ENCODE measurements at places on chromosomes 1 and 21.
A peak's percentile ranks its signal among the peaks of the same experiment; 100 is the strongest.

DNA sequence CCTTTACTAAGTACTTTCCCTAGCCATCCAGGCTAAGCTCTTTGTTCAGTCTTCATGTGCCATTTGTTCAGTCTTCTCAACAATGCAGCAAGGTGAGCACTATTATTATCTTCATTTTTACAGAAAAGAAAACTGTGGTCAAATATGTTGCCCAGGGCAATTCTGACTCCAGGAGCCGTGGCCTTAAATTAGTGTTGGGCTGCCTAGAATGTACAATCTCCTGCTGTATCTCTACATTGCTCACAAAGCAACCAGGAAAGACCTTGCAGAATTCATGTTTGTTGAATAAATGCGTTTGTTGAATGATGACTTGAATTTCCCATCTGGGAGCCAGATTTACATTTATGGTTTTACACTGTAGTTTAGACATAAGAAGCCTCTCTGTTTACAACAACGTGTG lies 14.2 kb downstream of the CD101 start:
- no peak for DNase-seq

DNA sequence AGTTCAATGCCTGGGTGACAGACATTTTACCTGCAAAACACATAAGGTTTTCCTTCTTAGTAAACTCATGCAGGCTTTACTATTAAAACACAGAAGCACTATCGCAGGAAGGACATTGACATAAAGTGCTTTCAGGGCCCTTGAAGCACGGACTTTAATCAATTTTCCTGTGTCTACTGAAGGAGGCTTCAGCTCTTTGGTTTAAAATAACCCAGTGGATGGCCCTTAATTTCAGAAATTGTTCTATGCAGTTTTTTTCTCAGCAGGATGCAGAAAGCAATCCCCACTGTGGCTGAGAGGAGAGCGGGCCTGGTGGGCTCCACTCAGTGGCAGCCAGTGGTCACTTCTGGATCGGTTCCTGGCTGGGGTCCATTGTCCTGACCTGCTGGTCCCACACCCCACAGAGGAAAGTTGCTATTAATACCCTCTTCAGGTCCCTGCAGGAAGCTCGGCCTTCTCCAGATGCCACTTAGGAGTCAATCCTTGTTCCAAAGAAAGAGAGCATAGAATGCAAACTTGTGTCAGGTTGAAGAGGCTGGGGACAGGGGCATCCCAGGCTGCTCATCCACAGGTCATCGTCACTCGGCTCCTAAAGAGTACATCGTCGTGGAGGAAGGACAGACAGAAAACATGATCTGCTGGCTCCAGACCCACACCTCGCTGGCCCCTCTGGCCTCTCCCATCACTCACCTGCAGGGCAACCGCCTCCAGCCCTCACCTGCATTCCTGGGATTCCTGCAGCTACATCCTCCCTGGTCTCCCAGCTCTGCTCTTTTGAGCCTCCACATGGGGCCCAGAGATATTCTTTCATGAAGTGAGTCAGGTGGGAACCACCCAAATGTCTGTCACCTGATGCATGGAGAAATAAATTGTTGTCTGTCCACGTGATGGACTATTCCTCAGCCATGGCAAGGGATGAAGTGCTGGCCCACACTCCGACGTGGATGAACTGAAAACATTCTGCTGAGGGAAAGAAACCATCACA lies 153.1 kb downstream of the PSMG1 start:
- DNase-seq = no peak

DNA sequence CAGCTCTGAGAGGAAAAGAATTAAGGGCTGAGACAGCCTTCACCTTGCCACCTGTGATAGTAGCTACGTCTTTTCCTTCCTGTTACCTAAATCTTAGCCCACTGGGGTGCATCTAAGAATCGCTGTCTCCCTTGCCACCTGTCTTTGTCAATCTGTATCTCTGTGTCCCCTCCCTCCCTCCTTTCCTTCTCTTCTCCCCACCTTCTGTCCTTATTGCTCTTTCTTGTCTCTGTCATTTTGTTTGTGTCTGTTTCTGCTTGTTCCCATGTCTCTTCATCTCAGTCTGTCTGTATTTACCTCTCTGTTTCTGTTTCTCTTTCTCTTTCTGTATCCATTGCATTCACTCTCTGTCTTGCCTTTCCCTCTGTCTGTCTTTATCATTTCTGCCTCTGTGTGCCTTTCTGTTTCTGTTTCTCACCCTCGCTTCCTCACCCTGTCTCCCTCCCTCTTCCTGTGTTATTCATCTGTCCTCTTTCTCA lies 30.2 kb downstream of the SLC22A15 start:
- DNase-seq = no peak

DNA sequence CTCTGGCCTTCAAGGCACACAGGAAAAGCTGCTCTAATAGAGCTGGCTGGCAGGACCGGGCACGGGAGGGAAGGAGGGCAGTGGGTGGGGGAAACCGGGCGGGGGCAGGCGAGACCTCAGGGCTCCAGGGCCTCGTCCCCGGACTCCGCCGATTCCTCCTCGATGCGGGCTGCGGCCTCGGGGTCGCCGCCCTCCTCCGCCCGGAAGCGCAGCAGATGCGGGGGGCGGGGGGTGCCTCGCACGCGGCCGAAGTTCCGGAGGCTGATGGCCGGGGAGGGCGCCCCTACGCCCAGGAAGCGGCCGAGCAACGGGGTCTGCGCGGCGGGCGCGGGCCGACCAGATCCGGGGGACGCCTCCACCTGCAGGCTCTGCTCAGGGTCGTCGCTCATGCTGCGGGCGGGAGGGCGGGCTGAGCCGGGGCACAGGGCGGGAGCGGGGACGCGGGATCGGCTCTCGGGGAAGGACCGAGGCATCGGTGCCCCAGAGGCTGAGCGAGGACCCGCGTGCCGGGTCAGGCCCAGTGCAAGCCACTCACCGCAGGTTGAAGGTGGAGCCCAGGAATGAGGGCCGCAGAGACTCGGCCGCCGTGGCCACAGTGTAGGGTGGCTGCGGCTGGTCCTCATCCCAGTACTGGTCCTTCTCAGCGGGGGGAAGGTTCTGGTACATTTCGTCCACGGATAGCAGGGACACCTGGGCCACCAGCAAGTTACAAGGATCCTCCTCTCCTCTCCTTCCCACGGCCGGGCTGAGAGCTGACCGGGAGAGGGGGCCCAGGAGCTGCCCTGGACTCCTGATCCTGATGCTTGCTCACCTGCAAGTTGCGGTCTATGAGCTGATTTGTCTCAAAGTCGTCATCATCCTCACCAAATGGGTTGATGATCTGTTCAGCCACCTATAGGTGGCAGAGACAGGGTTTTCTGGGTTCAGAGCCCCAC lies 3.6 kb downstream of the BEST4 start:
- DNase-seq = no peak

GRCh38 chr1:53586765-53587164 lies 127.6 kb downstream of the DMRTB1 start:
- no peak for DNase-seq

GRCh38 chr1:109547463-109548320 lies 723 bp upstream of the GNAI3 start:
- peak; percentile 9 for DNase-seq

DNA sequence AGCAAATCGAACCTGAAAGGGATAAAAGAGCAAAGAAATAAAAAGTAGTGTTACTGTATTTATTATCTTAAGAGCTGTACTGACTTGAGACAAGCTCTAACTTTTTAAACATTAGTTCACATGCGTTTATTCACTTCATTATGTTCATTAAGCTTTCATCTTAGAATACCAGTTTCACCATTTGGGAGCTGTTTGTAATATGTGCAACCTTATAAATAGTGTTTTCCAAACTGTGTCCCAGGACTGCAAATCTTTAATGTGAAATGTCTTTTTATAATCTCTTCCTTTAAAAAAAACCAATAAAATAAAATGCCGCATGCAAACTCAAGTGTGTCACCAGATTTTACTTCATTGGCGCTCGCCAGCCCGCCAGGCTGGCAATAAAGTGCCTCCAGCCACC lies 28.3 kb downstream of the LGALS8 start:
- DNase-seq = no peak

GRCh38 chr1:92030656-92031107 lies 897 bp downstream of the EPHX4 start:
- DNase-seq = no peak

All from stimulated activated CD8-positive, alpha-beta memory T cell treated with anti-CD3 and anti-CD28 coated beads, Interleukin-7, amount 100 ng/mL, for 1 hour (primary cell).